Stimulated activated CD4-positive, alpha-beta T cell treated with anti-CD3 and anti-CD28 coated beads, Interleukin-15, amount 100 ng/mL, for 1 hour (primary cell): ENCODE measurements at places on chromosomes 11 and 22.

- DNase-seq, result no peak
These were observed 105.9 kb downstream of the SGSM3 start for GRCh38 chr22:40476341-40476740.

DNA sequence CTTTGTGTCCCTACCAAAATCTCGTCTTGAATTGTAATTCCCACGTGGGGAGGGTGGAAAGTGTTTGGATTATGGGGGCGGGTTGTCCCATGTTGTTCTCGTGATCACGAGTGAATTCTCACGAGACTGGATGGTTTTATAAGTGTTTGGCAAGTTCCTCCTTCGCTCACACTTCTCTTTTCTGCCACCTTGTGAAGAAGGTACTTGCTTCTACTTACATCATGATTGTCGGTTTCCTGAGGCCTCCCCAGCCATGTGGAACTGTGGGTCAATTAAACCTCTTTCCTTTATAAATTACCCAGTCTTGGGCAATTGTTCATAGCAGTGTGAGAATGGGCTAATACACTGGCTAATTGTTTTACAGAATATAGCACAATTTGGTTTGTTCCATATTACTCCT is 326.3 kb downstream of the GRM5 start:
- no peak for DNase-seq

DNA sequence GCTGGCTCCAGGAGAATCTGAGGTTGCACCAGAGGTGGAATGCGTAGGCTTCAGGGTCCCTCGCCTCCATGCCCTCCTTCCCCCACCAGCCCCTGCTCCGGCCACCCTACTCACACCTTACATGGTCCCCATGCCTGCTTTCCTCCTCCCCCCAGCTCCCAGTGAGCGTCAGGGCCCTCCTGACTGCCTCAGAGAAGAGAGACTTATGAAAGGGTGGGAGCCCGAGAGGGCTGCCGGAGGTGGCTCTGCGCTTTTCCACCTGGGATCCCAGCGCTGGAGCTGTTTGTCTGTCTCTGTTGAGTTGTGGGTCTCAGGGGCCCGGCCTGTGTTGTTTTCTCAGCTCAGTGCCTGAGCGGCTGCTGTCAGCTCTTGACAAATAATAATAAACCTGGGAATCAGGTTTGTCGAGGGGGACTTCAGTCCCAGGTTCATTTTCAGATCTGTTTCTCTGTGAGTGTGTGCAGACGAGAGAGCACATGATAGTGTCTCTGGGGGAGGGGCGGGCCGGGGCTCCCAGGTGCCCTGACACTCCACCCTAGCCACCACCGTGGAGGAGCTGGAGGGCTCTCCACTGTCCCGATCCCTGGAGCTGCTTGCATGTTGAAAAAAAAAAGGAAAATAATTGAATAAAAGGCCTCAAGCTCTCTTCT is 153.7 kb downstream of the FEZ1 start:
- DNase-seq, result no peak

DNA sequence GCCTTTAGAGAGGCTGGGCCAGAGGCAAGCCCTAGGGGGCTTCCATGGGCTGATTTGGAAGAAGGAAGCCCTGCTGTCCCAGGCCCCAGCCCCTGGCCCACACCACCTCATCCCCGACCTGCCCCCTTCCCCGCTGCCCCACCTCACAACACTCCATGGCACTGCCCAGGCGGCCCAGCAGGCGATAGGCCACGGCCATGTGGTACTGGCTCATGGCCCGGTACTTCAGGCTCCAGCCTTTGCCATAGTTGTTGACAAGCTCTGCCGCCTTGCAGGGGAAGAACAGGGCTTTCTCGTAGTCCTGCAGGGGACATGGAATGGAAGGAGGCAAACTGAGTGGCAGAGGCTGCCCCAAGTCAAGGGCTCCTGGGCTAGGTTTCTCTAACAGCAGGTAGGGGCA is 6.4 kb downstream of the RAPSN start:
- no peak for DNase-seq

- DNase-seq, result no peak
These were observed 5.1 kb downstream of the DGCR2 start for GRCh38 chr22:19117111-19117512.

- no peak for DNase-seq
These were observed 481 bp downstream of the ANGPTL5 start for GRCh38 chr11:101915791-101916291.

DNA sequence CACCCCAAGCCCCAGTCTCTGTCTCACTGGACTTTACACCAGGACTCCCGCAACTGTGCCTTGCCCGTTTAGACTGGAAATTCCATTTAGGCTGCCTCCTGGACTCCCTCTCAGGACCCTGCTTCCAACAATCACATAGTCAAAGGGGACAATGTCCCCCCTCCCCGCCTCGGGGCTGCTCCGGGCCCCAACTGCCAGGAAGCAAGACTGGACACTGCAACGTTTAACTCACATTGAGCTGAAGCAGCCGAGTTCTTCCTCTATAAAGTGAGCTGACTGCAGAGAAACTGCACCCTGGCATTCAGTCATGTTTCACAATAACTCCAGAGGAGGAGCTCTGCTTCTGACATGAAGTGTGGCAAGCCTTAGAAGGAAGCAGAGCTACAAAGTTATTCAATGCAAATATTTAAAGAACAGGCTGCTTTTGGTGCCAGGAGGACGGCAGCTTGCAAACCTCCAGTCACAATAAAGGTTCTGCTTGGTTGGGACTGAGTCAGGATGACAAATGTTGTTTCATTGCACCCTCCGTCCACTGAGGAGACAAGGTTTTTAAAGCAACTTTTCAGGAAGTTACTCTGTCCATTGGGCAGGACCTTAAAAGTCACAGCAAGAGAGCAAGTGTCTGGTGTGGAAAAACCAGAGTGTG is 19.9 kb downstream of the PACSIN2 start:
- no peak for DNase-seq

GRCh38 chr22:44671742-44672141 is 30.3 kb upstream of the PRR5 start:
- no peak for DNase-seq

- DNase-seq, result no peak
These were observed 118.8 kb upstream of the CADM1 start for GRCh38 chr11:115623021-115623451.

DNA sequence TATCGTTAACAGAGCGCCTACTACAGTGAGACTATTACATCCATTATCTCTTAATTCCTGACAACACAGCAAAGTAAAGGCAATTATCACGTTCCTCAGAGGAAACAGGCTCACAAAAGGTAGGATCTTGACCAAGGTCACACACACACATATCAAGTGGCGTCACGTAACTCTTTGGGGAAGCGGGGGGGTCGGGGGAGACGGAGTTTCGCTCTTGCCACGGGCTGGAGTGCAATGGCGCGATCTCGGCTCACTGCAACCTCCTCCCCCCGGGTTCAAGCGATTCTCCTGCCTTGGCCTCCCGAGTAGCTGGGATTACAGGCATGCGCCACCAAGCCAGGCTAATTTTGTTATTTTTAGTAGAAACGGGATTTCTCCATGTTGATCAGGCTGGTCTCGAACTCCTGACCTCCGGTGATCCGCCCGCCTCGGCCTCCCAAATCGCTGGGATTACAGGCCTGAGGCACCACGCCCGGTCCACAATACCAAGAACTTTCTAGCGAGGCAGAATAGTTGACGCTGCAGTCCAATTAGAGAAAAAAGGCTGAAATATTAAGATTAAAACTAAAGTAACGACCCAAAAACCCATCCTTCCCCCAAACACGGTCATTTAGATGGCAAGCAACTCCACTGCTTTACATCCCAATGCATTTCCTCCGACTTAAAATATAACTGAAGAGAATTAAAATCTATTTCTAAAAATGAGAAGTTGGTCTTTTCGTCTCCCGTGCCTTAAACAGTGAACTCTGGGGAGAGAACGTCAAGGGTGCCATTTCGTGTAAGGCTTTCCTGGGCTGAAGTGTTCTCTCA is 1.2 kb downstream of the DDX17 start:
- peak; percentile 10 for DNase-seq

GRCh38 chr11:5449432-5449831 is 309 bp downstream of the OR51I2 start:
- DNase-seq, result no peak
